ENCODE measurements at places on chromosomes 4 and X.

- no peak for DNase-seq
These were observed 1.0 kb downstream of the ZDHHC9 start for GRCh38 chrX:129842510-129843208.

DNA sequence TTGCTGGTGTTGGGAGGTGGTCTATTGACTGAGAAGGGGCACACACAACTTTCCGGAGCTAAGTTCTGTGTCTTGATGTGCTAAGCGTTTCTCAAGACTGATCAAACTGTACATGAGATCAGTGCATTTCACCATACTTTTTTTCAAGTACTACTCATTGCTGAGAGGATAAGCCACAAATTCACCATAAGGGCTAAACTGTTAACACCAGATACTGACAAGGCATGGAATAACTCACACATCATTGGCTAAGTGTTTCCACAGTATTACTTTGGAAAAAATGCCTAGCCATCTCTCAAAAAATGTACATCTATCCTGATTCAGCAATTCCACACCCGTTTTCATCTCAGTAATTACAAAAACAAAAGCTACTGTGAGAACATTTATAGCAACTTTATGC is 13.0 kb downstream of the RBMX start:
- no peak for DNase-seq

DNA sequence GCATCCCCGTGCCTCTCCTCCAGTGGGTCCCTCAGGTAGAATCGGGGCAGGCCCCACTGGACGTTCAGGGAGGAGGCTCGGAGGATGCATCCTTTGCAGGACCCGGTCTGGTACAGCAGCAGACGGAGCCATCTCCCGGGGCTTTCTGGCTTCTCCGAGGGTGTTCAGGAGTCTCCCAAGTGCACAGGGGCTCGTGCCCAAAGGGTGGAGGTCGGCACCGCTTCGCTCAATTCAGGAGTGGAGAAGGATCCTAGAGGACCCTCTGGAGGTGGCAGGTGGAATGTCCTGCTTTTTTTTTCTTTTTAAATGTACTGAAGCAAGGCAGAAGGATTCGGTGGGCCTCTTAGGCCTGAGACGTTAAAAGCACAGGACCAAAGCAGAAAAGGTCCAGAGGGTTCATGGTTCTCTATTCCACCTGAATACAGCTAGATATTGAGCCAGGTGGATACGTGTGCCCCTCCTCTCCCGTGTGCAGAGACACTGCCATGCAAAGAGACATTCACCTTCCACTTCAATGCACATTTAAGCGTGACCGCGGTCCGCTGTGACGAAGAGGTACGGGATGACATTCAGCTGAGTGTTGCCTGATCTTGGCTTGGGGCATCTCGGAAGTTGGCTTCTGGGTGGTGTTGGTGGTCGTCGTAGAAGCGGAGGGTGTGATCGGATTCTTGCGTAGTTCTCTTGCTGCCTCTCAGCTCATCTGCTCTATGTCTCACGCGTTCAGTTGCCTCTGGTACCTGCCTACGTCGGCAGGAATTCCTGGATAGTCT is 281.2 kb upstream of the AGTR2 start:
- no peak for DNase-seq

DNA sequence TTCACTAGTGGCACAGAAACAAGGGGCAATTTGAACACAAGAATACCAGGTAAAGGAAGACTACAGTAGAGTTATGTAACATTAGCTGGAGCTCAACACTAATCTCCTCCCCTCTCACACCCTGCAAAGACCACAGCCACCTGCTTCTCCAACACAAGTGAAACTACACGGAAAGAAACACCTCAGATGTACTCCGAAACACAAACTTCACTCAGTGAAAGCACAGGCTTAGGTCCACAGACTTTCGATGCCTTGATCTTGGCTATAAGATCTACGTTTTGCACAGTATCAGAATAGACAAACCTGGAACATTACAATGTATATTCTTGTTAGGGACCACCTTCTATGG is 7.6 kb downstream of the ACSL1 start:
- DNase-seq, result no peak

GRCh38 chr4:85543832-85544231 is 68.9 kb downstream of the ARHGAP24 start:
- no peak for DNase-seq

GRCh38 chrX:136752796-136753195 is 27.9 kb downstream of the ARHGEF6 start:
- DNase-seq, result no peak

GRCh38 chr4:896216-896615 is 35.9 kb downstream of the GAK start:
- DNase-seq, result no peak

GRCh38 chr4:76748649-76749048 is 149.3 kb downstream of the SOWAHB start:
- no peak for DNase-seq

DNA sequence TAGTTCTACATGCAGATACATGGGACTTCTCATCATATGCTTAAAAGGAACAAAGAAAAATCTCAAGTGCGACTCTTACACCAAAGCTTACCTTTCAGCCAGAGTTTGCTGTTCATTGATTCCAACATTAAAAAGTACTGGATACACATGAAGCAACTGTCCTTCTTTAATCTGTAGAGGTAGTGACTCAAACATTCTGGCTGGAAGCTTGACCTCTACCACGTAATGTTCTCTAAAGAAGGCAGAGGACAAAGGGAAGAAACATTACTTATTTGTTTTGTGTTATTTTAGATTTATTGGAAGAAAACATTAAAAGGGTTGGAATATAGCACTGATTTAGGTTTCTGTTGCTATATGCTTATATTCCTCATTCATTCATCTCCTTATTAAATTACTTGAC is 476.1 kb downstream of the IL15 start:
- no peak for DNase-seq

GRCh38 chrX:68892651-68893050 is 63.8 kb downstream of the EFNB1 start:
- no peak for DNase-seq

GRCh38 chr4:113831457-113831856 is 69.9 kb upstream of the CAMK2D start:
- no peak for DNase-seq

DNA sequence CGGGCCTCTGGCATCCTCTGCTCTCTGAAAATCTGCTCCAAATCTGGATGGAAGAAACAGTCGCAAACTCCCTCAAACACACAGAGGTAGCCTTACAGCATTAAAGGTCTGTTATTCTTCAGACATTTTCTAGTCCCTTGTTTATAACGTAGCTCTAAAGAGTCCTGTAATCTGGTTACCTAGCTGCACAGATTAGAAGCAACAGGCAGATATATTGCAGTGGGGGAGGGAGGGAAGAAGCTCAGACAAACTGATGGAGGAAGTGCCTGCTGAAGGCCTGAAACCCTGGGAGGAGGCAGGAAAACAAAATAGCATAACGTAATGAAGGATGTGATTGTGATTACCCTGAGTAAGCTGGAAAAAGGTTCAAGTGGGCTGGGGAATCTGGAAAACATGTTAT is 39.4 kb downstream of the ZCCHC12 start:
- DNase-seq, result no peak

DNA sequence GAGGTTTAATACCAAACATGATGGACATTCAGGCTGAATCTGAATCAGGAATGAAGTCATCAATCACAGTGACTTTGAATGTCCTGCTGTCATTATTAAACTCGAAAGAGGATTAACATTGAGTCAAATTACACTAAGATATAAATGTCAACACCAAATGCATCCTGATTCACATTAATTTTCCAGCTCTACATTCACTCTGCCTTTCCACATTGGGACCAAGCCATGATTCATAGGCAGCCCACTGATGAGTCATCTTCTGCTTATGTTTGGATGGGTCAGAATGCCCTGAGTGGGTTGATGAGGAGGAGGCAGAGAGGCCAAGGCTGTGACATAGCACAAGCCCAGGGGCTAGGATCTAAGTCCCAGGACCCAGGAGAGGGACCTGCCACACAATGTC is 247.6 kb upstream of the RPS6KA3 start:
- DNase-seq, result no peak

GRCh38 chr4:98845960-98846359 is 83.0 kb downstream of the EIF4E start:
- no peak for DNase-seq

DNA sequence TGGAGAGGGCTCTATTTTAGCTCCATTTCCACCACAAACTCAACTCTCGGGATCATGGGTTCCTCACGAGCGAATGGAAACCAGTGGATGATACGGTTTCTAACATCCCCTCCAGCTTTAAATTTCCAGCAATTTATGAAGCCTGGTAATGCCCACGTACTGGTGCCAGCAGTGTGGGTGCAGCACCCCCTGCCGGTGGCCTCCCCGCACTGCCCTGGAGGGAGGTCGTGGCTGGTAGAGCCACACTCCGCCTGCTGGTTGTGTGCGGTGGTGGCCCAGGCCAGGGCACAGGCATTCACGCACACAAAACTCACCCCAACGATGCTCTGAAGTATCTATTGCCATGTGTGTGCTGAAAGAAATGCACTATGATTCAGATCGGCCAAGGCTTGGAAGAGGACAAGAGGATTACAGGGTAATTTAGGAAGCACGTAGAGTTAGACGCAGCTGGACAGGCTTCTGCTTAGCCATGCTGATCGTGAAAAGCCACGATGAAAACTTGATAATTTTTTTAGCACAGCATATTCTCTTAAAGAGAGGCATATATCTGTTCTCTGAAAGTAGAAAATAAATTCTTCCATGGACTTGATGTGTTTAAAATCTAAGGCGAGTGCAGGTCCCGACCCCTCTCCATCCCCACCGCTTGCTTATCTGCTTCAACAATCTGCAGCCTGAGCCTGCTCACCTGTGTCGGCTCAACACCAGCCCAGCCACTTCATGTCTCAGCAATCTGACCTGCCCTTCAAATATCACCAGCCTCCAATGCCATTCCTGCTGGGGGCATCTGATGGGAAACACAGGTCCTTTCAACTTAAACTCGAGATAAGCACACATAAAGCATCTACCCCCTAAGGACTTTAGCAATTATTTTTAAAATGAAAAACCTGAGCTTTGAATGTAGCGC is 59.1 kb downstream of the SCD5 start:
- DNase-seq, result peak; percentile 38

DNA sequence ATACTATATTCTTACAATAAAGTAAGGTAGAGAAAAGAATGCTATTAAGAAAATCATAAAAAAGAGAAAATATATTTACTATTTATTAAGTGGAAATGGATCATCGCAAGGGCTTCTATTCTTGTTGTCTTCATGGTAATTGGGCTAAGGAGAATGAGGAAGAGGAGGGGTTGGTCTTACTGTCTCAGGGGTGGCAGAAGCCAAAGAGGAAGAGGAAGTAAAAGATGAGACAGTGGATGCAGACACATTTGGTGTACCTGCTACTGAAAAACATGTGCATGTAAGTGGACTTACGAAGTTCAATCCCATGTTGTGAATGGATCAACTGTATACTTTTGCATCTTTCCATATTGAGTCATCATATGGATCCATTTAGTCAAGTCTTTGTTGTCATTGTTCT is 1502.1 kb upstream of the ADGRL3 start:
- DNase-seq, result no peak

GRCh38 chr4:48683784-48684666 is 96.1 kb downstream of the FRYL start:
- DNase-seq, result peak; percentile 1

GRCh38 chrX:50853399-50853798 is 39.4 kb upstream of the SHROOM4 start:
- no peak for DNase-seq

DNA sequence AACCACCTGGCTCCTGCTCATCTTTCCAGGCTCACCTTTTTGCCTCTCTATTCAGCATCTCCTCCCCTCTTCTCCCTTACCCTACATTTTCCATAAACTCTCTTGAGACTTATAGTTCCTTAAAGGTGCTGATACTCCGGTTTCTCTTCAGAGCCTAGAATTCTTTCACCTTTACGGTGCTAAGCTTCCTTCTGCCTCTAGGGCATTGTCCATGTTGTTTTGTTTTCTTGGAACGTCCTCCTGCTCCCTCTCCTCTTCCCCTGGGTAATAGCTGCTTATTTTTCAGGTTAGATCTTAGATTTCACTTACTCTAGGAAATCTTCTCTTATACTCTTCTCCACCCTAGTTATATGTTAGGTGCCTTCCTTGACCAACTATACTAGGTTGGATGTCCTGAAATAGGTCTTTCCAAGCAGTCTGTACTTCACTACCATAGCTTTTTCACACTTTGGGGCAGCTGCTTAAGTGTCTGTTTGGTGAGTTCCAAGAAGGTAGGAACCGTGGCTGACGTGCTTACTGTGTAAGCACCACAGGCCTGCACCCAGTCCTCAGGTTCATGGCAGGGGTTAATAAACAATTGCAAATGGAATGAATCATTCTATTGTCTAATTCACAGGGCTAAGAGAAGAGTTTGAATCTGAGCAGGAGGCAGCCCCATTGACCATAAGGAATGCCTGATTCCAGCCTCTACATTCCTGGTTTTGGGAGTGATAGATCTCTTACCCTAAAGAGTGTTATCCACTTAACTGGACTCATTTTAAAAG is 227.5 kb downstream of the MGST2 start:
- no peak for DNase-seq

- no peak for DNase-seq
These were observed 138.9 kb downstream of the NPNT start for GRCh38 chr4:106034220-106034619.

DNA sequence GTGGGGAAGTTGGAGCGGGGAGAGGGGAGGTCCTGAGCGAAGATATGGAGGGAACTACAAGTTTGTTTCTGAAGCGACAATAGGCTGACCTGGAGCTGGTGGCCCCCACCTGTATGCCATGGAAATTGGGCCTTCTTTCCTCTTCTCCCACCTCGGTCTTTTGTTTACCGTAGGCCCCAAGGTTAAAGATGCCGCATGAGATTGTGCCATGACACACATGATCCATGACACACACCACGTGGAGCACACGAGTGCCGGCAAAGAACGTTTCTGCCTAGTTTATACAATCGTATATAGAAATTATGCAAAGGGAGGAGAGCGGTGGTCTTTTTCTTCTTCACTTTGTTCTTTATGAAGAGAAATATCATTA is 408 bp downstream of the TMEM33 start:
- DNase-seq, result no peak

DNA sequence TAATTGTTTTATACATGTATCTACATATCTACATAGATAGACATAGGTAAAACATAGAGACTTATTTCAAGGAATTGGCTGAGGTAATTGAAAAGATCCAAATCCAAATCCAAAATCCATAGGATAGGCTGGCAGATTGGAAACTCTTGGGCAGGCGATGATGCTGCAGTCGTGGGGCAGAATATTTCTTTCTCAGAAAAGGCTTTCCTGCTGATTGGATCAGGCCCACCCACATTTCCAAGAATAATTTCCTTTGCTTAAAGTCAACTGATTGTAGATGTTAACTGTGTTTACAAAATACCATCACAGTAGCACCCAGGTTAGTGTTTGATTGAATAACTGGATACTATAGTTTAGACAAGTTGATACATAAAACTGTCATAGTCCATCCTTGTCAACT is 27.2 kb downstream of the STIM2 start:
- DNase-seq, result no peak
